ENCODE measurements at places on chromosomes 2 and 18.

DNA sequence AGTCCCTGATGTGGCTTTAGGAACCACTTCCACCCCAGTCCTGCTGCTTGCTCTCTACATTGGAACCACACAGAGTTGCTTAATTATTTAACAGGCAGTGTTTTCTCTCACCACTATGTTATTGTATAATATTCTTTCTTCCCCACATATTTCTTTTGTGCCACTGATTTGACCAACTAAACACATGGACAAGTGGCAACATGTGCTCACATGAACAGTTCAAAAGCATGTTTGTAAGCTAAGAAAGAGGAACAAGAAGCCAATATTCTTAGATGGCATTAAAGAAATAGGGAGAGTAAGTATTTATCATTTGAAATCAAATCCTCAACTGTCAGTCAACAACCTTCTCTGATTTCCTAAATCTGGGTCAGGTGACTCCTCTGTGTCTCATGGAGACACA lies 409.6 kb downstream of the FBXO15 start:
- no peaks in the 10 kb centered on the region for H3K36me3 ChIP-seq
- H3K4me3 ChIP-seq, result no peak overlapping the region
- H3K4me1 ChIP-seq, result no peaks in the 10 kb centered on the region

- H3K4me1 ChIP-seq, result peaks cover 18% of the 10 kb centered on the region
- H3K4me3 ChIP-seq, result no peak overlapping the region
- H3K27me3 ChIP-seq, result no peaks in the 10 kb centered on the region
- no peak for DNase-seq
Measured at GRCh38 chr2:72682061-72682460, 143.8 kb downstream of the EXOC6B start.

- no peaks in the 10 kb centered on the region for H3K27me3 ChIP-seq
- H3K4me3 ChIP-seq, result no peak overlapping the region
- H3K4me1 ChIP-seq, result peaks cover 16% of the 10 kb centered on the region
- no peaks in the 10 kb centered on the region for H3K36me3 ChIP-seq
- no peak for DNase-seq
Measured at GRCh38 chr2:177398791-177399190, 6.2 kb downstream of the AGPS start.

DNA sequence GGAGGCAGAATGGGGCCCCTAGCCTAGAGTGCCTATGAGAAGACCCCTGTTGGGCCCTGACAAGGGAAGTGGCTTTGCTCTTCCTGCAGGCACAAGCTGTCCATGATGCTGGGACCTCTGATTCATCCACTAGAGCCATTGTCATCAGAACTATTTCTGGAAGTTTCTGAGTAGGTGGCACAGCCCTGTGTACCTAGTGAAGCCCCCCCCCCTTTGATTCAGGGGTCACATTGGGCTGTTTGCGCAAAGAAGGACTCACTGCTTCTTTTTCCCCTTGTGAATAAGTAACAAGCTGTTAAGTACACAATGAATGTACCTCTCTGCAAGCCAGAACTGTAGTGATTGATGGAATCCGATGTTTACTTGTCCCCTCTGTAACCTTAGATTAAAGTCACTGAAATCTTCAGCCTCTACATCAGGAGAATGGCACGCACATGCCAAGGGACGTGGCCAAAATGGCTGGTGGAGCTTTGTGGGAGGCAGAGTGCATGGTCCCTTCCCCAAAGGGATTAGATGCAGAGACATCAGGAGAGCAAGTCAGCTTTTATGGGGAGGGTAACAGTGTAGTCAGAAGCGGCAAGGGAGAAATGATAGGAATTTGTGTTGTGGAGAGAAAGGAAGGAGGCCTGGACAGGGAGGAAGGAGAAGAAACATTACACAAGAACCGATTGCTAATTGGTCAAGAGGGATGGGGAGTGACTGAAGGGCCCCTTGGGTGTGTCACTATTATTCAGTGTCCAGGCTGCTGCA lies 267.6 kb upstream of the RAB12 start:
- no peaks in the 10 kb centered on the region for H3K36me3 ChIP-seq
- peaks cover 35% of the 10 kb centered on the region for H3K4me1 ChIP-seq
- no peak overlapping the region for H3K4me3 ChIP-seq

DNA sequence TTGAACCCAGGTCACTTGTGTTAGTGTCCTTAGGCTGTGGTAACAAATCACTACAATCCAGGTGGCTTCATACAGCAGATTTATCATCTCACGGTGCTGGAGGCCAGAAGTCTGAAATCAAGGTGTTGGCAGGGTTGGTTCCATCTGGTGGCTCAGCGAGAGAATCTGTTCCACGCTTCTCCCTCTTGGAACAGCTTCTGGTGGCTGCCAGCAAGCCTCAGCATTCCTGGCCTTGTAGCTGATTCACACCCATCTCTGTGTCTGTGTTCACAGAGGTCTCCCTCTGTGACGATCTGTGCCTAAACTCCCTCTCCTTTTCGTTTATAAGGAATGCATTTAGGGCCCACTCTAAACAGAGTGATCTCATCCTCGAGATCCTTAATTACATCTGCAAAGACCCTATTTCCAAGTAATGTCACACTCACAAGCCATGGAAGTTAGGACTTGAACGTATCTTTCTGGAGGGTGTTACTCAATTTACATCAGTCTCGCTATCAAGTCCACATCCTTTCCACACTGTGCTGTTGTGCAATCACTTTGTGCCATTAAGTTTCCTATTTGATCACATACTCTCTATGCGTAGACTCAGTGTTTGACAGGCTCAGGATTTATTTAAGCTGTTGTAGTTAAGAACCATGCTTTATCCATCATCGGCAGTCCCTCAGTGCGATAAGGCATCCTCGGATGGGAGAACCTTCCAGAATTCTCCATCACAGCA lies 164.4 kb downstream of the SOCS6 start:
- H3K27ac ChIP-seq, result no peak overlapping the region
- H3K4me3 ChIP-seq, result no peak overlapping the region
- no peaks in the 10 kb centered on the region for H3K36me3 ChIP-seq
- no peaks in the 10 kb centered on the region for H3K27me3 ChIP-seq

GRCh38 chr18:49183921-49184320 lies 233.2 kb upstream of the SMAD7 start:
- no peaks in the 10 kb centered on the region for H3K27me3 ChIP-seq
- no peak overlapping the region for H3K27ac ChIP-seq
- no peaks in the 10 kb centered on the region for H3K36me3 ChIP-seq
- no peak for DNase-seq
- H3K4me3 ChIP-seq, result no peak overlapping the region

DNA sequence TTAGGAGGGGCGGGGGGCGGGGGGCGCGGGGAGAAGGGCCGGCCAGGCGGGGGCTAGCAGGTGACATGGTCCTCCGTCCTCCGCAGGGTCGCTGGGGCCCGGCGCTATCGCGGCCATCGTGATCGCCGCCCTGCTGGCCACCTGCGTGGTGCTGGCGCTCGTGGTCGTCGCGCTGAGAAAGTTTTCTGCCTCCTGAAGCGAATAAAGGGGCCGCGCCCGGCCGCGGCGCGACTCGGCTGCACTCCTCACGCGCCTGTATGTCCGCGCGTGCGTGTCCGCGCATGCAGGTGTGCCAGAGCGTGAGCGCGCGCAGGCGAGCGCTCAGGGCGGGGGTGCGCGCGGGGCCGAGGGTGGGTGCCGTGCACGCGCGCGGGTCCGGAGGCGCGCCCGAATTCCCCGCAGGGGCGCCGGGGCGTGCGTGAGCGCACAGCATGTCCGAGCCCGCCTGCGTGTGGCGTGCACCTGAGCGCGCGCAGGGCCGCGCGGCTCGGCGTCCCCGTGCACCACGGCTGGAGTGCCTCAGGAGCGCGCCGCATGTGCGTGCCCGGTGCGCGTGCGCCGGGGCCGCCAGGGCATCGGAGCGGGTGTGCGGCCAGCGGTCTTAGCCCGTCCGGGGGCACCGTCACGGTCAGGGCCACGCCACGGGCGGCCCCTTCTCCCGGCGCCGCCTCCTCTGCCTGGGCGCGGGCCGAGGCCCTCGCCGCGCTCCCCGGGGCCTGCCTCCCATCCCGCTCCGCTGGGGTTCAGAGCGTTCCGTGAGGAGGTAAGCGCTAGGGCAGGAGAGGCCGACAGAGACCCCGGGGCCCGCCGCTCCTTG lies 6.3 kb downstream of the SNORC start:
- H3K36me3 ChIP-seq, result no peaks in the 10 kb centered on the region
- H3K4me1 ChIP-seq, result no peaks in the 10 kb centered on the region
- no peak overlapping the region for H3K27ac ChIP-seq
- peak; percentile 57 for DNase-seq
- H3K27me3 ChIP-seq, result peaks cover 32% of the 10 kb centered on the region
- peak overlapping the region; percentile 46 for H3K4me3 ChIP-seq

DNA sequence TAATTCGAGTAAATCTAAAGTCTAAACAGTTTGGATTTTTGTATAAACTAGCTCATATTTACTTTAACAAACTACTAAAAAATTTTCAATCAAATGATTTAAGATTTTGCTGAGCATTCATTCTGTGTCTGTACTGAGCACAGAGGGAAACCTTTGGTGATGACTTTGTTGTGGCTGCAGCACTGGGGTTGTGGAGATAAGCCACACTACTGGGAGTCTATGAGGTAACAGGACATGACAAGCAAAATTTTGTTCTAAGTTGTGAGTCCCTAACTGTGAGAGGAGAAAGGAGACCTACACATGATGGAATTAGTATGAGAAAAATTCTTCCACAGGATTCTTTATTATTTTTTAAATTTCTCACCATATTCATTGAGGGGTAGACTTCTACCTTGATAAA lies 933.7 kb upstream of the LRATD1 start:
- H3K36me3 ChIP-seq, result no peaks in the 10 kb centered on the region
- H3K27me3 ChIP-seq, result no peaks in the 10 kb centered on the region
- H3K4me1 ChIP-seq, result no peaks in the 10 kb centered on the region
- DNase-seq, result no peak

DNA sequence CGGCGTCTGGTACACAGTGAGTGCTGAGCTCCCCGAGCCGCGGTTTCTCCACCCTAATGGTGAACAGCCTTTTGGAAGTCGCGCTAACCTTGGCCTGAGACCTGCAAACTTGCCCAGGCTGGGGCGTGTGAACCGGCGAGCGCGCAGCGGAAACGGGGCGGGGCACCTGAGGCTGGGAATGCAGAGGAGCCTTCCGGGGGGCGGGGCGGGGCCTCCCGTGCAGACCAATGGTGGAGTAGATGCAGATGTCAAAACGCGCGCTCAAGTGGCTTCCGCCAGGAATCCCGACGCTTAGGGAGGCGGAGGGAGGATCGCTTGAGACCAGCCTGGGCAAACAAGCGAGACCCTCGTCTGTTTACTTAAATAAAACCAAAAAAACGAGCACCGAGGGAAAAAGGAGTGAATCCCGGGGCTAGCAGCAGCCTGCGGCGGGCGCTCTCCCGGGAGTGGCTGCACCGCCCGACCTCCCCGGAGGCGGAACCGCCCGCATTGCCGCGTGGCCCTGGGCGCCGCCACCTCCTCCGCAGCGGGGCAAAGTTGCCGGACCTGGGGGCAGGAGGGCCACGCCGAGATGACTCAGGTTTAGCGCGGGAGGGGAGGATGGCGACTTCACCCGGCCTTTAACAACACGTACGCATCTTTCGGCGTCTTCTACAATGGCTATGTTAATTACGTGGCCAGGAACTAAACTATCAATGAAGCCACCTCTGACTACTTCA lies 2.2 kb upstream of the RRM2 start:
- peak overlapping the region; percentile 48 for H3K4me3 ChIP-seq
- no peaks in the 10 kb centered on the region for H3K36me3 ChIP-seq
- peaks cover 5% of the 10 kb centered on the region for H3K27me3 ChIP-seq
- H3K27ac ChIP-seq, result peak overlapping the region; percentile 45
- DNase-seq, result peak; percentile 98
- no peaks in the 10 kb centered on the region for H3K4me1 ChIP-seq

GRCh38 chr2:74921236-74921736 lies 37.2 kb upstream of the POLE4 start:
- no peak overlapping the region for H3K4me3 ChIP-seq
- no peak for DNase-seq
- H3K4me1 ChIP-seq, result peaks cover 10% of the 10 kb centered on the region
- H3K27me3 ChIP-seq, result no peaks in the 10 kb centered on the region
- no peaks in the 10 kb centered on the region for H3K36me3 ChIP-seq

- no peaks in the 10 kb centered on the region for H3K4me1 ChIP-seq
- no peak overlapping the region for H3K4me3 ChIP-seq
- no peak for DNase-seq
- no peaks in the 10 kb centered on the region for H3K36me3 ChIP-seq
Measured at GRCh38 chr18:56380685-56381084, 257.7 kb downstream of the TXNL1 start.

DNA sequence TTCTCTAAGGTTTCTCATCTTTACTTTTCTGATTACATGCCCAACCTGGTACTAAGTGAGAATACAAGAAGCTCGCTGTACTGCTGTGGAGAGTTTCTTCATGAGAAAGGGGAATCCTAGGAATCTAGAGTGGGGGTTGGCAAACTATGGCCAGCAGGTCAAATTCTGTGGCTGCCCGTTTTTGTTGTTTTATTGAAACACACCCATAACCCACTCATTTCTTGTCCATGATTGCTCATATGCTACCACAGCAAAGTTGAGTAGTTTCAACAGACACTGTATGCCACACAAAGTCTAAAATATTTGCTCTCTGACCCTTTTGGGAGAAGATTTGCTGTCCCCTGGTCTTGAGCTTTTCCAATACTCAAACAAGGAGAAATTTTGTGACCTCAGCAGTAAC lies 58.8 kb downstream of the C2orf74 start:
- no peak overlapping the region for H3K4me3 ChIP-seq
- no peaks in the 10 kb centered on the region for H3K27me3 ChIP-seq
- peaks cover 71% of the 10 kb centered on the region for H3K36me3 ChIP-seq
- peak; percentile 12 for DNase-seq

- no peak overlapping the region for H3K27ac ChIP-seq
- peak; percentile 34 for DNase-seq
- no peaks in the 10 kb centered on the region for H3K4me1 ChIP-seq
- no peaks in the 10 kb centered on the region for H3K36me3 ChIP-seq
Measured at GRCh38 chr2:28653892-28654662, 97.6 kb upstream of the PPP1CB start.
